ENCODE measurements at places on chromosomes 1 and 21.

DNA sequence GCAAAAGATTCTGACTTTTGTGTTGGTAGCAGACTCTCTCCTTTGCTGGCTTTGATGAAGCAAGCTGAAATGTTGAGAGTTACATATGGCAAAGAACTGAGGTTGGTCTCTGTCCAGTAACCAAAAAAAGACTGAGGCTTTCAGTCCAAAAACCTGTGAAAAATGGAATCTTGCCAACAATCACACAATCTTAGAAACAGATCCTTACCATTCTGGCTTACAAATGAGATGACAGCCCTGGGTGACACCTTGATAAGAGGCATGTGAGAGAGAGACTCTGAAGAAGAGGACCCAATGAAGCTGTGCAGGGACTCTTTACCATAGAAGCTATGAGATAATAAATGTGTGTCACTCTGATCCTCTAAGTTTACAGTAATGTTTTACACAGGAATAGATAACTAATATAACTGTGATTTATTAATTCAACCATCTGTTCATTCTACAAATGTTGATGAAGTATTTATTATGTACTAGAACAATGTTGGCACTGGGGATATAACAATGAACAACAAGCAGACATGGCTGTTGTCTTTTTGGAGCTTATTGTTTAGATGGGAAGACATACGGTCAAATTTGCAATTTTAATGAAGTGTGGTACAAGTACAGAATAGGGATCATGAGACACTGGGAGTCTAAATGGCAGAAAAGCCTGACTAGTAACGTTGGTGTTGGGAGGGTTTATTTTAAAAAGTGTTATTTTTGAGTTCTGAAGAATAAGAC is 251.0 kb downstream of the OLFM3 start:
- DNase-seq = no peak

- no peak for DNase-seq
These were observed 56.2 kb upstream of the RASAL2 start for GRCh38 chr1:178037510-178038253.

DNA sequence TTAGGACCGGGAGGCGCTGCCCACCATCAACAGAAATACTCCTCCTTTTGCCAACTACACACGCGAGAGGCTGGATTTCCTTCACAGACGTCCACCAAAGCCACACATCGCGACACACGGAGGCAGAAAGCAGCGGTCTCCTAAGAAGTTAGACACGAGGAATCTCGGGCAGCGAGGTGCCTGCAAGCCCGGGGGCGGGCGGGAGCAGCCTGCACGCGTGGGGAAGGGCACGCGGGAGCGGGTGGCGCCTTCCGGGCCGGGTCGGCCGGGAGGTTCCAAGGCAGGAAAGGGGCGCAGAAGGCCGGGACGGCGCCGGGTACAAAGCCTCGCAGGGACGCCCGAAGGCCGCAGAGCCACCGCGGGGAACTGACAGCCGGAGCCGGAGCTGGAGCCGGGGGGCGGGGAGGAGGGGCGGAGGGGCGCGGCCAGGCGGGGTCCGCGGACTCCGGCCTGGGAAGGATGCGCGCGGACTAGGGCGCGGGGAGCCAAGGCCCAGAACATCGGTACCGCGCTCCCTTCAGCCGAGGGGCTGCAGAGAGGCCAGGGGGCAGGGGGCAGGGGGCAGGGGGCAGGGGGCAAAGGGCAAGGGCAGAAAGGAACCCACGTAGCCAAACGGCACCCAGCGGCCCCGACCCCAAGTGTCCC is 722 bp downstream of the NPHP4 start:
- peak; percentile 36 for DNase-seq

DNA sequence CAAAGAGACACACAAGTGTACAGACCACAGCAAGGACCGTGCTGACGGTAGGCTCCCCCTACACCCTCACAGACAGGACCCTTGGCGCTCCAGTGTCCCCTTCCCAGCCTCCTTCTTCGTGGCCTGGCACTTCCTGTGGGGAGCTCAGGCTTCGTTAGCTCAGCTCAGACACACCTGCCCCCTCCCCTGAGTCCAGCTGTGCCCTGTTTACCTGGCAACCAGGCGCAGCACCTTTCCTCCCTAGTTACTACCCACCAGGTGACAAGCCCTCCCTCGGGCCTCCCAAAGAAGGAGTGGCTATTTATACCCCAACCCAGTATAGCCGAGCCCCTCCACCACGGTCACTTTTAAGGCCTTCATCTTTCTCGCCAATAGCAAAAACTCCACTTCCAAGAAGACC is 4.7 kb downstream of the CELF3 start:
- no peak for DNase-seq

DNA sequence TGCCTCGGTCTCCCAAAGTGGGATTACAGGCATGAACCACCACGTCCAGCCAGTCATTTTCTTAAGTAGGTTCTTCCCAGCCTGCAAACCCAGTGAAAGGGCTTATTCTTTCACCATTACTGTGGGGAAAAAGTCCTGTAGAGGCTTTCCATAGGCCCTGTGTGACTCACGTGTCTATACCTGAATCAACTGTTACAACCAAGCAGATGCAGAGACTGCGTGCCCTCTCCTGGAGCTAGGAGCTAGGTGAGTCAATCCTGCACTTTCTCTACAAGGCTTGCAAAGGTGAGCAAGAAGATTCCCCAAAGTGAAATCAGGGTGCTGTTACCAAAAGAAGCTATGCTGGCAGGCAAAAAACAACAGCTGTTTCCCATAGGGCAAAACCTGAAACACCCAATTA is 13.8 kb upstream of the MPZL1 start:
- no peak for DNase-seq

DNA sequence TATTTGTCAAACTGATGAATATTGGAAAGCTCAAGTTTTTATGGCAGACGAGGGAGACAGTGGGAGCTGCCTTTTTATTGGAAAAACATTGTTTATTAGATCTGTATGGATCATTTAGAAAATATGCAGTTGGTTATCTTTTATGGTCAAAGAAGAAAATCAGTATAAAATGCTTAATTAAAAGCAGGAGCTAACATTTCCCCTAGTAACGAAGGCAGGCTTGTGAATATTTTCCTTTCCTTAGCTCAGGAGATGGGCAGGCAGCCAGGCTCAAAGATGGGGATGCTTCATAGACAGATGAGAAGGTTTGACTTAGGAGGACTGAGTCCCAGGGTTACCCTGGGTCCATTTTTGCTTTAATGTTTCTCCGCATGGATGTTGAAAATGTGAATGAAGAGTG is 26.0 kb downstream of the ROR1 start:
- DNase-seq = no peak

GRCh38 chr21:37531431-37531932 is 164.9 kb downstream of the DYRK1A start:
- no peak for DNase-seq

- DNase-seq = no peak
These were observed 59.5 kb downstream of the BACE2 start for GRCh38 chr21:41227357-41228005.

DNA sequence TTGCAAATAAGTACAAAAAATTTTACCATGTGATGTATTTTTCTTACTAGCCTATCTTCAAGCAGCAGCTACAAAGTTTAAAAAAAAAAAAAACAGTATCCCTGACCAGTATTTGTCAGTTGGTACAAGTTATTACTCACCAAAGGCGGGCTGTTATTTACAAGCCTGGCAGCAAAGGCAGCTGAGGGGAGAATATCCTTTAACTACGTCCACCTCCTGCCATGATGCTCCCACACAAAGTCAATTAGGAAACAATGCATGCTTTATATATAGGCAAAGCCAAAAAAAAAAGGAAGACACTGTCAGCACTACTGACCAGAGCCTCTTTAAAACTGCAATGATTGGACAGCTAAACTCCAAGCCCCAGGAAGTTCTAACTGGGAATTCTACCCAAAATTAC is 13.7 kb downstream of the PSMA5 start:
- DNase-seq = no peak

DNA sequence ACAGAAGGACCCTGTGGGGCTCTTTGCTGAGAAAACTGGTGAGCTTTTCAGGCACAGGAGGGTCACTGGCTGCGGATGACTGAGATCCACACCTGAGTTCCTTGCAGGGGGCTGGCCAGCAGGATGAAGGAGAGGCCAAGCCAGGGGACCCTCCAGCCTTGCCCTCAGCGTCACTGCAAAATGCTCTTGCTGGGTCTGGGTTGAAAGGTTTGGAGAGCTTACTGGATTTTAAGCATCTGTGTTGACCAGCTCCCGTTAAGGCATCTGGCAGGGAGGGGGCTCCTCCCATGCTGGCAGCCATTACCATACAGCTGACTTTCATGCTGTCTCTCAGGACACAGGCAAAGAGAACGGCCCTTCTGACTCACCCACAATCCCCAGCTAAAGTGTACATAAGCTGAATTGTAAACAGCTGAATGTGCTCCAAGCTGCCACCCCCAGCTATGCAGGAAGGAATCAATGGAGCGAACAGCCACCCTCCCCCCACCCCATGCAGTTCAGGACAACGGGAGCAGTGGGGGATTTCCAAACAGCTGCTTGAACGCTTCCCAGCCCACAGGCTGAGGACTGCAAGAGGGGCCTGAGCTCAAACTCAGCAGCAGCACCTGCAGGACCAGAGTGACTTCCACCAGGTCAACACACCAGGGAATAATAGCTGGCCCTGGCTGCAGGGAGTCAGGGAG is 21.3 kb upstream of the A3GALT2 start:
- no peak for DNase-seq

GRCh38 chr1:13617108-13617507 is 33.5 kb downstream of the PDPN start:
- no peak for DNase-seq

- DNase-seq = no peak
These were observed 10.4 kb upstream of the IL24 start for GRCh38 chr1:206886831-206887230.

DNA sequence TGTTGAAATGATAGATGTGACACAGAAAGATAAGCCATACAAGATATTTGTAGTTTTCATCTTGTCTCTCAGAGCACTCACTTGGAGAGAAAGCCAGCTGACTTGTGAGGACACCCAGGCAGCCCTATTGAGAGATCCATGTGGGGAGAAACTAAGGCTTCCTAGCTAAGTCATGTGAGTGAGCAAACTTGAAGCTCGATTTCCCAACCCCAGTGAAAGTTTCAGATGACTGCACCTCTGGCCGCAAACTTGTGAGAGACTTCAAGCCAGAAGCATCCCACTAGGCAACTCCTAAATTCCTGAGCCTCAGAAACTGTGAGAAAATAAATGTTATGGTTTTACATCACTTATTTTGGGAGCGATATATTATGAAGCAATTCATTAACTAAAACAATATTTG is 832.3 kb downstream of the LTN1 start:
- DNase-seq = no peak

DNA sequence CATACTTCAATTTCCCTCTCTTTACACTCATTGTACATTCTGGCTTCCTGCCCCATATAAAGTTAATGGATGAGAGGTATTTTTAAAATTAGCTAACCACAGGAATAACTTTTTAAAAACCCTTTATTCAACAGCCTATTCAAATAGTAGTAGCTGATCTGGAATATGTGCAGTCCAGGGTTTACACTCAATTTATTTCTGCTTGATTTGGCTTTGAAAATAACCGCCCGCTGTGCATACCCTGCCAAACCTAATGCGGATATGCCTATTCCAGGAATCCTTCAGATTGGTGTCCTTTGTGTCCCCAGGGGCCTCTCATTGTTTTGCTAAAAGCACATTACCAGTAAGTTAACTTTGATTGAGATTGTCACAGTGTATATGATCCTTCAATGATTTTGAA is 1686.2 kb downstream of the PLA2G4A start:
- no peak for DNase-seq

DNA sequence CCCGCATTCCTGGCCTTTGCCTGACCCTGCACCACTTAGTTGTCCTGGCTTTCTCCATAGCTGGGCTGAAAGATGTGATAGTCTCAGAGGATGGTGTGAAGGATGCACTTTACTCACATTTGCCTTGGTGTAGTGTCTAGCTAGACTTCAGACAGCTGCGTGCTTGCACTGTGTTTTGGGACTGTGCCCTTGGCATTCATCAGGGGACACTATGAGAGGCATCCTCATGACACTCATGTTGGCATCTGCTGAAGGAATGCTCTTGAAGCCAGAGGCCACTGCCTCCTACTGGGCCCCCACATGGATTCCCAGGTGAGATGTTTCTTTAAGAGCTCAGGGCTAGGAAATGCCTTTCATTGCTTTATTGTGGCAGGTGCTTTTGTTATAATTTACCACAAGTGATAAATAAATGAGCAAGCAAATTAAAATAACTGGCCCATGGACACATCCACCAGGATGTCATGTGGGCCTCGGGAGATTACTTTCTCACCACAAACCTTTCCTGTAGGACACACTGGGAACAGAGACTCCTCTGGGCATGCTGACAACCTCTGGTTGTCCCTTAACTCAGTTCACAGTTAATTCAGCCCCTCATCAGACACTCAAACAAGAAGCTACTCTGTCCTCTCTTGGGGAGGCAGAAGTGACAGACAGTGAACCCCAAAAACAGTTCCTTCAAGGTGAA is 99.4 kb upstream of the SPATA6 start:
- DNase-seq = no peak

- DNase-seq = no peak
These were observed 155.4 kb downstream of the EIF4G3 start for GRCh38 chr1:21021311-21021710.

- DNase-seq = no peak
These were observed at the start of gene GPR161 for GRCh38 chr1:168136709-168137514. TSS of gene GPR161 (minus strand) at chr1:168136930. CDS start at chr1:168104850, 32,080 bp downstream.

- no peak for DNase-seq
These were observed 221.1 kb upstream of the GREM2 start for GRCh38 chr1:240833075-240833474.

GRCh38 chr1:54009406-54009805 is 8.6 kb downstream of the LDLRAD1 start:
- no peak for DNase-seq

GRCh38 chr1:64046243-64046642 is 157.2 kb upstream of the UBE2U start:
- DNase-seq = no peak

GRCh38 chr21:46423546-46424038 is 35.1 kb upstream of the DIP2A start:
- no peak for DNase-seq

DNA sequence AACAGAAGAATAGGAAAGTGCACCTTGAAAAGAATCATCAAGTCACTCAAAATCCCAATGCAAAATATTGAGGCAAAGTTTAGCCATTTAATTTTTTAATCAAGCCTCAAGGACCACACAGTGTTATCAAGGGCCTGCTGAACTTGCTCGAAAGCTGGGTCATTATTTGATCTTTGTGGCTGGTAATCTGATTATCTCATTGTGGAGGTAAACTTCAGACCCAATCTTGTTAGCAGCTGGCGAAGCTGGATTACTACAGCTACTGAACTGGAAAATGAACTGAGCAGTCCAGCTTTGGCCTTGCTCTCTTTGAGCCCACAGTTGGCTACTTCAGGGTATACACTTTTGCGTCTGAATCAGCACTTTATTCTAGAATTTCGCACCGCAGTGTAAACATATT is 94.4 kb downstream of the BARHL2 start:
- DNase-seq = no peak

- DNase-seq = no peak
These were observed 5.8 kb upstream of the FAM167B start for GRCh38 chr1:32241001-32241763.

DNA sequence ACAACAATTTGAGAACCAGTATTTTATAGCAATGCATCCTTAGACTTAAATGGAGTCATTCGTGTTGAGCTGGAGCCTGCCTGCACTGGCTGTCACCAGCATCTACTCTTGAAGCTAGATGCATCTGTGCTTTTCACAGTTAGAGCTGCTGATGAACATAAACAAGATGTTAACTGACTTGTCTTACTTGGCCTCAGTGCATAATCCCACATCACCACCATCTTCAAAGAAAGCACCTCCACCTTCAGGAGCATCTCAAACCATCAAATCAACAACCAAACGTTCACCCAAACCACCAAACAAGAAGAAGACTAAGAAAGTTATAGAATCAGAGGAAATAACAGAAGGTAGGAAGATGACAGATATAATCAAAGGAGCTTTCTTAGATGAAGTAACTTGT is 71.1 kb downstream of the TPR start:
- DNase-seq = no peak
